HT1080 (cell line): ENCODE measurements at places on chromosomes 2 and 18. TPM values are rescaled to one million over a fixed set of nuclear protein-coding genes. Genes with fewer than 3 reads are reported as not detected.
A peak's percentile ranks its signal among the peaks of the same experiment; 100 is the strongest.

CCDC178 gene
- total RNA-seq, result 0.03 TPM in 1 of 2 replicates, not detected in the other

SIX2 gene
- 11.5 and 15.6 TPM in 2 replicates for total RNA-seq

RTTN gene
- total RNA-seq, result 11.7 and 13.0 TPM in 2 replicates

HOXD13 gene
- total RNA-seq, result 2.6 and 3.2 TPM in 2 replicates

- DNase-seq, result no peak
These were observed 124.0 kb downstream of the GATA6 start for GRCh38 chr18:22293417-22293816.

DNA sequence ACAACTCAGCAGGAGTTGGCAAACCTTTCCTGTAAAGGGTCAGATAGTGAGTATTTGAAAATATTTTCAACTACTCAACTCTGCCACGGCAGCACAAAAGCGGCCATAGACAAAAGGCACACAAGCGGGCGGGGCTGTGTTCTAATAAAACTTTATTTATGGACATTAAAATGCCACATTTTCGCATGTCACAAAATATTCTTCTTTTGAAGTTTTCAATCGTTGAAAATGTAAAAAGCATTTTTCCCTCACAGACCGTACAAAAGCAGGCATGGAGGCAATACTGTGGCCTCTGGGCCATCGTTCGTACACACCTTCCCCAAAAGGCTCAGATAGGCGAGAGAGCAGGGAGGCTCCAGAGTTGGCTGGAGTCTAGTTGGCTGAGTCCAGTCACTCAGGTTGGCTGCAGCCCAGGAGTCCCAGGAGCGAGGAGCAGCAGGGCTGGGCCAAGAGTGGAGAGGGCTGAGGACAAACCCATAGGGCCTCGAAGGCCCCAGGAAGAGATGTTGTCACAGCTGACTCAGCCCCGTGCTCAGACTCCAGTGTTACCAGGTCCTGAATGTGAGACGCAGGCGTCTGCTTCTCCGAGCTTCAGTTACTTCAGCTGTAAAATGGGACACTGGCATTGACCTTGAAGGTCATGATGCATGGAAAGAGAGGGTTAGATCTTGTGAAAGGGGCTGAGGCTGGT lies 42.5 kb downstream of the SDC1 start:
- DNase-seq, result peak; percentile 95

DNA sequence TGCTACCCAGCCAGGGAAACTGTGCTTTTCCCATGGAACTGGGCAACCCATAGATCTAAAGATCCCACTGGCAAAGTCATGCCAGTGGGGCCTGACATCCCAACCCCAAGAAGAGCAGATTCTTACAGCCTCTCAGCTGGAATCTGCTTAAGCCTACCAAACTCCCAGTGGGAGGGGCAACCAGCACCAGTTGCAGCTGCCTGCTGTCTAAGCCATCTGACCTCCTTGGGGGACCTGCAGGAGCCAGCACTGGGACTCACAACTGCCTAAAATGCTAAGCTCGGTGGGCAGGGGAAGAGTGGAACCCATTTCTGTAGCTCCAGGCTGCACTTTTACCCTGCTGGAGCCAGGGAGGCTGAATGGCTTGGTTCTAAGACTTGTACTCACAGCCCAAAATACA lies 770.7 kb upstream of the SLC8A1 start:
- no peak for DNase-seq

DNA sequence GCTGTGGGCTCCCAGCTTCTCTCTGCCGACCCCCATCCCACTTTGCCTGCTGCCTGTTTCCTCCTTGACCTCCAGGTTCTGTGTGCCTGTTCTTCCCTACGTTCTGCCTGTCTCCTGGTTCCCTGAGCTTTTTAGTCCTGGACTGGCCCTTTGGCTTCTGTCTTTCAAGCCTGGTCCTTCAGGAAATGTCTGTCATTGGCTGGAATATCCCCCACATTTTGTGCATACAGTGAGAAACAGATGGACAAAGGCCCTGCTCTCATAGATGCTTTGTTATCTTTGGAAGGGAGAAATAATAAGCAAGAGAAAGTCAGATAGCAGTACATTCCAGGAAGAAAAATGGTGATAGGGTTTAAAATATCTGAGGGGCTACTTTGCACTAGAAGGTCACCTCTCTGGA lies 5.7 kb downstream of the MGAT5 start:
- DNase-seq, result no peak

DNA sequence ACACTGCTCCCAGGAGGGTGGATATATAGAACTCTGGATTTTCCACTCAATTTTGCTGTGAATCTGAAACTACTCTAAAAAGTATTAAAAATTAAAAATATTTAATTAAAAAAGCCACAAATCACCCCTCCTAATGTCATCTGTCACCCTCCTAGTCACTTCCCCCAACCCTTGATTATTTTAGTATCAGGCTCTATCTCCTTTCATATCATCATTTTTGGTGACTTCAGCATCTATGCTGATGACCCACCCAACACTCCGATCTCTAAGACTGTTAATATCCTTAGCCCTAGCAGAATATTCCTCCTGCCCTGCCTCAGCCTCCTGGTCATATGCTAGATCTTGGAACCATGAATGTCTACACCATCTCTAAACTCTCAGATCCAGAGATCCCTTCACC lies 128.3 kb upstream of the SLC1A4 start:
- DNase-seq, result no peak

DNA sequence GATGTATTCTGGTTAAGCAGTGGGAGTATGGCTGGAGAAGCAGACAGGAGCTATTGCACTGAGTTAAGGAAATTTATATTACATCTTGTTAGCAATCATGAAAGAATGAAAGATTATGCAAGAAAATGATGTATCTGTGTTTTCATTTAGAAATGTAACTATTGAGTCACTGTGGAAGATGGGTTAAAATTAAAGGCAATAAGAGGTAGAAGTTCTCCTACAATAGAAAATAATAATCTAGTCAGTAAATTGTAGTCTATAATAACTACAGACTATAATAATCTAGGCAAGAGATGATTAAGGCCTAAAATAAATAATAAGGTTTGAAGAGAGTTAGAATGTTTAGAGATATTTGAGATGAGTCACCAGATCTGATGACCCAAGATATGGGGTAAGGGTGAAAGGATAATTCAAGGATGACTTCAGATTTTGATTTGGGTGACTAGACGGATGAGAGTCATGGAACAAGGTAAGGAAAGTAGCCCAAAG lies 371.9 kb upstream of the KCNH7 start:
- peak; percentile 63 for DNase-seq

DNA sequence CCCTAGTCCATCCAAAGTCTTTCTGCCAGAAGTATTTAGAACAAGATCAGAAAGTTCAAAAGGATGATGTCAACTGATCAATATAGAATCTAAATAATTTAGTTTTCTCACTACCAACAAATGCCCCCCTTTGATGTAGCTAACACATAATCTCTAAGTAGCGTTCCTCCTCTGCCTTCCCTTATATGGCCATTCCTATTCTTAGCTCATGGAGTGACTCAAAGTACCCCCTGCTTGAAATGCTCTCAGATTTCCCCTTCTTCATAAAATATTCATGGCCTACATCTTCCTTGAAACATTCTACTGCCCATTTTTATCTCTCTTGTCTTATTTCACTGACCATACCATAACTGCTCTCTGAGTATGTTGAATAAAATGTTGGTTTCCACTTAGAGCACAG lies 151.5 kb downstream of the UPP2 start:
- no peak for DNase-seq

GRCh38 chr2:45675263-45675812 lies 23.9 kb downstream of the PRKCE start:
- no peak for DNase-seq

- DNase-seq, result no peak
These were observed 14.9 kb downstream of the STAT1 start for GRCh38 chr2:190999058-190999457.

DNA sequence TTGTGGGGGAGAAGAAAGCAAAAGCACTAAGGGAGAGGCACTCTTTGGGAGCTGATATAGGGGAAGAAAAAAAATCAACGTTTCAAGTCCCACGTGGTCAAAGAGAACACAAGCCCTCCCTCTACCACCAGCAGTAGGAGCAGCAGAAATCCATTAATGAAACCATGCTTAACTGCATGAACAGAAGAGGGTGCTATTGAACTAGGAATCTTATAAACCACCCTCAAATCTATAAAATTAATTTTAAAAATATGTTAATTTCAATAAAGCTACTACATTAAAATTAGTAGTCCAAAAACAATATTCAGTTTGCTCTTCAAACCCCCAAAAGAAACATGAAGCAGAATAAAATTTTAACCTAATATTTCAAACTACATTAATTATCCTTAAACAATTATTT lies 147.8 kb downstream of the TMEM18 start:
- peak; percentile 64 for DNase-seq
